ENCODE measurements at places on chromosomes 1 and 21.
A peak's percentile ranks its signal among the peaks of the same experiment; 100 is the strongest.

DNA sequence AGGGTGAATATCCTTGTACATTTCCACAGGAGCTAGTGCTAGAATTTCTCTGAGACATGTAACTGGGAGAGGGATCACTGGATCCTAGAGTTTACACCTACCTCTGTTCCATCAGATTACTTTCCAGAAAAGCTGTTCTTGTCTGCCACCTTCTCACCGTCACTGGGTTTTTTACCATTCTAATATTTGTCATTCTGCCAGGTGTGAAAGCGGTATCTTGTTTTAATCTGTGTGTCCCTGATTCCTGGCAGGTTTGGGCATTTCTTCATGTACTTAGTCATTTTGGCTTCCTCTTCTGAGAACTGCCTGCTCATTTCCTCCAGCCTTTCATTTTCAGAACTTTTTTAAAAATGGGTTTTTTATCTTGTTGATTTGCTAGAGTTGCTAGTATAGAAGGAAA, 5.1 kb downstream of the PMF1 start:
- DNase-seq: no peak

DNA sequence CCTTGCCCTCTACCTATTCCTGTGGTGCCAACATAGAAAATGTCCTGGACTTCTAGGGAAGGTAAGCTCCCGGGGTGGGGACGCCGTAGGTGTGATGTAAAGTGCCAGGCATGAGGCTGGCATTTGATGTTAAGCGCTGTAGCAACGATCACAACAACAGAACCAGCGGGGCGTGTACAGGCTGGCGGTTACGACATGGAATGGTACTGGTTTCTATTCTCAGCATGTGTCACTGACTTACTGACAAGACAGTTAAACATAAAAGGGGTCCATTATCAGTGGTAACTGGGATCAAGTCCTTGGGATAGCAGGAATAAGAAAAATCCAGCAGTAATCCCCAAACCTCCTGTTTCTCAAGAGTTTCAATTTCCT, 58.9 kb downstream of the TGFBR3 start:
- DNase-seq: no peak

GRCh38 chr1:87126886-87127505, 201.7 kb upstream of the LMO4 start:
- DNase-seq: no peak

DNA sequence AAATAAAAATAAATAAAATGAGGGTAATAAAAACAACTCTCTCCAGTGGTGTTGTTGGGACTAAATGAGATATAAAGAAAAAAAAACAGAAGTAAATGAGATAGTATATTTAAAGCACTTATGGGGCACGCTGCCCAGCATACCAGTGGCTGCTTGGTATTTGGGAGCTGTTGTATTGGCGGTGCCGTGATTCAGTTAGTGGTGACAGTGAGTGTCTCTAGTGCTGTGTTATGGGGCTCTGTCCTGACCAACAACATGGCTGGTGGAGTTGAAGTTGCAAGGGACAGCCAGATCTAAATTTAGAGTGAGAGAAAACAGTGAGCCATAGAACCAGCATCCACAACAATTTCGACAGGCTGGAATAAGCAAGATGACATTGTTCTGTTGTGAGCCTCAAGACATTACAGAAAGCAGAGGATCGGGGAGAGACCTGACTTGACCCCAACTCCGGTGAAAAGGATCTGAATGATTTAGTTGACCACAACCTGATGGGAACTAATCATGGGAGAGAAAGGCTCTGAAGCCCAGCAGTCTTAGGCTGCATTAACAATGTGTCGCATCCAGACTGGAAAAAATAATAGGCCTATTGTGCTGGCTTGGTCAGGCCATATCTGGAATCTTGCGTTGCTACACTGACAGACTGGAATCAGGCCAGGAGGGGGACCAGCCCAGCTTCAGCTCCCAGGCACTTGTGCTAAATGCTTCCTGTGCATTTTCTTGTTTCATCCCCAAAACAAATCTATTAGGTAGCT, 2.4 kb upstream of the MFSD2A start:
- no peak for DNase-seq

GRCh38 chr1:160159846-160160245, 8.4 kb downstream of the ATP1A4 start:
- DNase-seq: no peak

DNA sequence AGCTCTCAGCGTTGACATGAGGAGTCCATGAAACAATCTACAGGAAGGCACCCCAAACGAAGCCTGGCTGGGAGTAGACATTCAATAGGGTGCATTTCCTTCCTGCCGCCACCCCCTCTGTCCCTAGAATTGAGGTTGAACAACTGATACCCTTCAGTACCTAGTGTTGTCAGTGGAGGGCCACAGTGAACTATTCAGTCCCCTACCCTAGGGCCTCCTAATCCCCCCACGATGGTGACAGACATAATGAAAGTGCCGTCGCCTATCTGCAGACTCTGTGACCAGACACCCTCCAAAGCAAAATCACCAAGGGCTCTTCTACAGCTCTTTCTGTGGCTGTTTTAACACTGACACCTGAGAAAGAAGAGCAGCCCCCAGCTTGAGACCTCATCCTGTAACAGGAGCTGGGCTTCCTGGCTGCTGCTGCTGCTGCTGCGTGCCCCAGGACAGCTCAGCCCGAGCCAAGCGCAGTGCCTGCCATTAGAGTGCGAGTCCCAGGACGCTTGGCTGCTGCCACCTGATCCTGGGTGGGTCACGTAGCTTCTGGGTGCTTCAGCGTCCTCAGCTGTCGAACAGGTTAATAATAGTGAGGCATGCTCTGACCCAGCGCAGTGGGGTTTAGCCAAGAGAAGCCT, 183.0 kb downstream of the ZBTB18 start:
- DNase-seq: peak; percentile 53

- DNase-seq: no peak
Measured at GRCh38 chr1:93080179-93080823, 1.2 kb downstream of the MTF2 start.

DNA sequence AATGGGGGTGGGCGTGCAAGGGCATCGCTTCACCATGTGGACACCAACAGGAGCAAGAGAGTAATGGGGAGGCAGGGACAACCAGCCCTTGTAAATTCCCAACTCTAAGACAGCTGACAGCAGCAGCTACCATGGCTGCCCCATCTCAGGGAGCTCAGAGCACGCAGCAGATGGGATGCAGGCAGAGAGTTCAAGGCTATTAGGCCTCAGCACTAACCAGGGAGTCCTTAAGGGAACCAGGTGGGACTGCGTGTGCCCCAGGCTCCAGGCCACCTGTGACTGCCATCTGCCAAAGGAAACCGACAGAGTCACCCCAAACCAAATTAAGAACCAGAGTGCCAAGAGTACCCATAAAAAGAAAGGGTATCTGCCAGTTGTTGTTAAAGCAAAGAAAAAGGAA, 33.7 kb upstream of the PRDM2 start:
- no peak for DNase-seq

DNA sequence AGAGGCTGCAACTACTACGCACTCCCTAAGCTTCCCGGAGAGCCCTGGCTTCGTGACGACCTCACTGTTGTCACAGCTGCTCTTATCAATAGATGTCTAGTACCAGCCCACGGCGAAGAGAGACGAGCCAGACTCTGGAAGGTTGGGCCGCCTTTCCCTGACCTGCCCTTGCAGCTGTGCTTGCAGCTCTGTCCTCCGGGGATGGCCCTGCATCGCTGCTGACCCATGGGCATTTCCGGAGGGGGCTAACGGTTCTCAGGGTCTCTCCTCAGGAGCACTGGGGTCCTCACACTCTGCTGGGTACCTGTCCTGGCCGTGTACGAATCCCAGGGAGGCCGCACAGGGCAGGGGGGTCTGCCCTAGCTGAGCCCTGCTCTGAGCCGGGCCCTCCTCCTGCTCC, 93.8 kb upstream of the COL6A1 start:
- DNase-seq: no peak

DNA sequence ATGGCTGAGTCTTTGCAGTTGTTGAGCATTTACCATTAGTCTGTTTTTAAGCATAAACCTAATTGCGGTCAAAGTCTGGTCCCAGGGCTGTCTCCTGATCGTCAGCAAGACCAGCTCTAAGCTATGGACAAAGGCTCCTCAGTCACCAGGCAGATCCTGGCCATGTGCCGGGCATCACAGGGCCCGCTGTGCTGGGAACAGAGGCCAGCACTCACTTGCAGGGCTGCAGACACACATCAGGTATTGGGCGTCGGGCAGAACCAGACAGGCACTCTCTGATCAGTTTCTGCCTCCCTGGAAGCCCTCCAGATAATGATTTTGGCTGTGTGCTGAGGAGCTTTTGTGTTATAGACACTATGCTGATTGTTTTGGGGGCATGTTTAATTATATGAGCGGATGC, 26.6 kb downstream of the TMEM51 start:
- no peak for DNase-seq

- no peak for DNase-seq
Measured at GRCh38 chr1:172172352-172172831, 248.1 kb upstream of the C1orf105 start.

DNA sequence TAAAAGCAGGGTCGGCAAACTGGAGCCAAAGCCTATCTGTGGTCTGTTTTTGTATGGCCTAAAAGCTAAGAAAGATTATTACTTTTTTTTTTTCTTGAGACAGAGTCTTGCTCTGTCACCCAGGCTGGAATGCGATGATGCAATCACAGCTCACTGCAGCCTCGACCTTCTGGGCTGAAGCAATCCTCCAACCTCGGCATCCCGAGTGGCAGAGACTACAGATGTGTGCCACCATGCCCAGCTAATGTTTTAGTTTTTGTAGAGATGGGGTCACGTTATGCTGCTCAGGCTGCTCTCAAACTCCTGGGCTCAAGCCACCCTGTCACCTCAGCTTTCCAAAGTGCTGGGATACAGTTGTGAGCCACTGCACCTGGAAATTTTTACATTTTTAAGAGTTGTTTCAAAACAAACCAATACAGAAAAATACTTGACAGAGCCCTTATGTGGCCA, 6.5 kb upstream of the GLRX2 start:
- no peak for DNase-seq

GRCh38 chr1:37840711-37841110, 18.7 kb downstream of the MTF1 start:
- no peak for DNase-seq

DNA sequence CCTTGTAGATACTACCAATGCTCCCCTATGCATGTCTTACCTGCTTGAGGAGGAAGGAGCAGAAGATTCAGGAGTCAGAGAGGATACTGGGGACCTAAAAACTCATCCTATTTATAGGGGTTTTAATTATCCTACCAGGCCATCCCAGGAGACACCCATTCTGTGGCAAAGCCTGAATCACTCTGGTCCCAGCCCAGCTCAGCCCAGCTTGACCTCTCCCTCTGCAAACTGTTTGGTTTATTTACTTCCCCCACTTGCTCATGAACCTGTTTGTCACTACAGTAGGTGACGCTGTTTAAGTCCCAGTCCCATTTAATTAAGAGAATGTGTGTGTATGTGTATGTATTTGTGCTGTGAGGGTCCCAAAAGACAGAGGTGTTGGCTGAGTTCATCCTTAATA, at the start of gene RPTN:
Gene RPTN (minus strand): TSS at position 85 of the 400 bp plus-strand sequence. CDS start 1,339 bp downstream, outside the sequence.
- no peak for DNase-seq

DNA sequence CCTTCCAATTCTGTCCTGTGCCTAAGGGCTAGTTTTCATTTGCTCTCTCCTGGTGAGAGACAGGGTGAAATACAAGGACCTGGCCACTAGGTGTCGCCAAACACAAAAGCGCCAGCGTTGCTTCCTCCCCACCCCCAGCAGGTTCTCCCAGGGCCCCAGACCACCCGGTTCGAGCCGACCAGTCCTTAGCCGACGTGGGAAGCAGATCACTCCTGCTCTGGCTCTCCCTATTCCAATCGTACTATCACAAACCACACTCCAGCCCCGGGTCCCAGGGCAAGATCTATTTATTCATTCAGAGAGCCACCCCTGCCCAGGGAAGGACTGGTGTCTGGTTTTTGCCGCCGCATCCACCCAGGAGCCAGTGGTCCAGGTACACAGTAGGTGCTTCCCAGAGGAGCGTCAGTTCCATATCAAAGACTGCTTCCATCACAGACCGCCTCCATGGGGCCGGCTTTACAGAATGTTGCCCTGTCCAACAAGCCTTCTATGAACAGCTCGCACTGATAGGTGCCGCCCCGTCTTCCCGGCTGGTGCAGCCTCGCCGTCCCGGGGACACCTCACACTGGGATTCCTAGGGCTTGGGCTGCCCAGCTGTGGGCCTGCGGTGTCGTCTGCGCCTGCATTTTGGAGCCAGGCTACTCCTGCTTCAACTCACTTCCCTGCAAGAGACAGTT, 35.0 kb downstream of the CTNNBIP1 start:
- peak; percentile 85 for DNase-seq

DNA sequence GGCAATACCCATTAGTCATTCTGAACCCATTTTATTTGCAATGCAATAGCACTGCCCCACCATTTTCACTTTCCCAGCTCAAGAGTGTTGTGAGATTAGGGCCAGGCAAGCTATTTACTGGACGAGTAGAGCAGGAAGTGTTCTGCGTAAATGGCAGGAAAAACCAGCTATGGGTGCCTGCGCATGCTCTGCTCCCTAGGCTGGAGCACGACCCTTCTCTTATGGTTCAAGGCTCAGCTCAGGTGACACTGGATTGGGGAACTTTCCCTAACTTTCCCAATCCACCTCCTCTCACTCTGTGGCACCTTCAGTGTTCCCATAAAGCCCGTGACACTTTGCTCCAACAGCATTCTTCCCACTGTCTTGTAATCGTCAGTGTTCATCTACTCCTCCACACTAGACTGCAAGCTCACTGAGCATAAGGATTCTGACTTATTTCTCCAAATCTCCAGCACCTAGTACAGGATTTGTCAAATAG, 3.6 kb upstream of the MAN1A2 start:
- DNase-seq: no peak

DNA sequence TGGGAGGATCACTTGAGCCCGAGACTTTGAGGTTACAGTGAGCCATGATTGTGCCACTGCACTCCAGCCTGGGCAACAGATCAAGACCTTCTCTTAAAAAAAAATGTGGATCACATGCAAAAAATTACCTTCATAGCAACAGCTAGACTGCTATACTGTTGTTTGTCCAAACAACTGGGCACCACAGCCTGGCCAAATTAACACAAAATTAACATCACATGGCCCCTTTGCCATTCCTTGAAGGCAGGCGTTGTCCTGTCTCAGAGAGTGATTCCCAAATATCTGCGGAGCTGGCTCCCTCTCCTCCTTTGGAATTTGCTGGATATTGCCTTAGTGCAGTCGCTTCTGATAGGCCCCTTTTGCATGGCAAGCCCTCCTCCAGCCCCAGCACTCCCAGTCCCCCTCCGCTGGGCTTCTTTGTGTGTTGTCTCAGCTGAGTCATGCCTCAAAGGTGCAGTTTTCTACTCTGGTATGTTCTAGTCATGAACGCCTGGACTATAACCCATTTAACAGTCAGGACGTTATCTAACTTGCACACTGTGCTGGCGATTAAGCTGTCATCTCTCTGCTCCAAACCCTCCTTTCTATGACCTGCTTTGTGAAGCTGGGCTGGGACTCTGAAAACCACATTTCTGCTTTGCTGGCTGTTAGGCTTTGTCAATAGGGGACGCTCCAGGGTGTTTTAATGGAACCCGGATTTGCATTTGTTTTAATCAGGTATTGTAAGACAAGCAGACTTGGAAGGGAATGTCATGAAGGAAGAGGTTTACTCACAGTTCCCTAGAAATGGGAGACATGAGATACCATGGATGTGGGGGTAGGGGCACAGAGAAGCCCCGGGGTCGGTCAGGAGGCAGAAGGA, 20.1 kb upstream of the HPCAL4 start:
- no peak for DNase-seq

- DNase-seq: no peak
Measured at GRCh38 chr1:168086438-168086837, 50.3 kb downstream of the GPR161 start.

GRCh38 chr1:189021577-189021976, 1456.1 kb downstream of the BRINP3 start:
- DNase-seq: no peak
